ENCODE measurements at places on chromosomes 6 and 20.

- no peak for DNase-seq
Measured at GRCh38 chr6:107156617-107157016, 41.3 kb upstream of the BEND3 start.

GRCh38 chr6:32152769-32153563 lies 975 bp upstream of the PPT2 start:
- DNase-seq = no peak

GRCh38 chr6:68427630-68428029 lies 207.5 kb upstream of the ADGRB3 start:
- DNase-seq = no peak

DNA sequence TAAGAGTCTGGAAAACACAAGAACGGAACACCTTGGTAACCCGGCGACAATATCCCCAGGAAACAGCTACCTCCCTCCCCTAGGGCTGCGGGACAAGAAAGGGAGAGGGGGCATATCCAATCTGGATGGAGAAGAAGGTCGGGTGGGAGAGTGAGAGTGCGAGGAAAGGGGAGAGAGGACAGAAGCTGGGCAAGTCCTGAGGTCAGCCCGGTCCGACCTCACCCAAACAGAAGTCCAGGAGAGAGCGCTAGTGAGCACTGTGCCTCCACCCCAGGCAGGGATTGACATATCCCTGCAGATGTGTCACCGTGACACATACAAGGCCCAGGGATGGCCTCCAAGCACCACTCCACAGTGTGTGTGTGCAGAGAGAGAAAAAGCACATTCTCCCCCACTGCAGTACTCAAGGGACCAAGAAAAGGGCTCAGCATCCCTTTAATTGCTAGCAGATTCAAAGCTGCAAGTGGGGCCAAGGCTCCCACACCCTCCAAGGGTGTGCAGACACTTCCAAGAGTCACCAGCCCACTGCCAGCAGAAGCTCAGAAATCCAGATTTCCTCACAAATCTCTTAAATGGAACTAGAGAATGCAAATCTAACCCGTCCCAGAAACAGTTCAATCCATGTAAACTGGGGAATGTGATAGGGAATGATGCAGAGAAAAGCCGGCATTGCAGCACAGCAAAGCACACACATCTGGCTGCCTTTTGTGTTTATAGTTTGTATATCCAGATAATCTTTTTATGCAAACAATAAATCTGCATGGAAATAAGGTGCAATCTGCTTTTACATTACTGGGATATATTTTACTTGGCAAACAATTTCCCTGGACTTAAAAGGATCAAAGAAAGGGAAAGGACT lies 3.1 kb downstream of the PXDC1 start:
- peak; percentile 12 for DNase-seq

- DNase-seq = no peak
Measured at GRCh38 chr6:35980991-35981645, 43.3 kb downstream of the SLC26A8 start.

GRCh38 chr6:1747003-1747402 lies 137.3 kb downstream of the FOXC1 start:
- DNase-seq = no peak

DNA sequence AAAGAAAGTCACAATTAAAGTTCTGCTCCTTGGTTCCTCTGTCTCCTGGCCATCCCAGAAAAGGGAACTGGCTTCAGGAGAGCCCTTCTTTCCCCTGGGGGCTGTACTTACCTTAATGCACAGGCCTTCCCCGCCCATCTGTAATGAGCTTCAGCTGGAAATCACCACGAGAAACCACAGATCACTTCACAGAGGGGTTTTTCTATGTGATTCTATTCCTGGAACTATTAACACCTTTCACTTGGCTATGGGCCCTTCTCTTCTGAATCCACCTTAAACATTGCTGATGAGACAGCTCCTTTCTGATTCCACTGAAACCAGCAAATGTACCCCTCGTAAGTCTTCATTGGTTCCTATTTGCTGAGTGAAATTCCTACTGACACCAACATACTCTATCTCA lies 80.7 kb downstream of the FOXF2 start:
- DNase-seq = no peak

GRCh38 chr6:37980222-37980595 lies 160.7 kb downstream of the ZFAND3 start:
- DNase-seq = no peak

- DNase-seq = no peak
Measured at GRCh38 chr6:74609871-74610270, 596.0 kb downstream of the COL12A1 start.

DNA sequence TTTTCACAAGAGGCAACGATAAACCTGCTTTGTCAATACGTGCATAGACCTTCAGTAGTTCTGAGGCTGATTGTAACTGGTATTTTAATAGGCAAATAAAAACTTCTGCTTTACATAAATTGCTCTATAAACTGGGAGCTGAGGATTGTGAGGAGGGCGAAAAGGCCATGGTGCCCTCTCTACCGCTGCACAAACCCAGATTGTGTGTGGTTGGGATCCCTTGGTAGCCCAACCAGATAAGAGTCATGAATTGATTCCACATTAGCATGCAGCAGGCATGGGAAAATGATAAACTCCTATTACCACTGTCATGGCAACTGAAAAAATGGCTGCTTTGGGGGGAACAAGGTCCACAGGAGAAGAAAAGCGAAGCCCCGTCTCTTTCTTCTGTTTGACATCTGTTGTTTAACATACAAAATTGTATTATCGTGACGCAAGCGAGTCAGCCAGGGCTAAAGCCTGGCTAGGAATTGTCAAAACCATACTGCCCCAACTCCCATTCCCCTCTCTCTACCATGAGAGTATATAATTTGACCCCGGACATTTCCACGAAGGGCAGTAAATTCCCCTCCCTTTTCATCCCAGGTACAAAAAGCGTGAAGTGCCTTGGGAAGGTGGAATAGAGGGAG lies 157.8 kb upstream of the SALL4 start:
- no peak for DNase-seq

DNA sequence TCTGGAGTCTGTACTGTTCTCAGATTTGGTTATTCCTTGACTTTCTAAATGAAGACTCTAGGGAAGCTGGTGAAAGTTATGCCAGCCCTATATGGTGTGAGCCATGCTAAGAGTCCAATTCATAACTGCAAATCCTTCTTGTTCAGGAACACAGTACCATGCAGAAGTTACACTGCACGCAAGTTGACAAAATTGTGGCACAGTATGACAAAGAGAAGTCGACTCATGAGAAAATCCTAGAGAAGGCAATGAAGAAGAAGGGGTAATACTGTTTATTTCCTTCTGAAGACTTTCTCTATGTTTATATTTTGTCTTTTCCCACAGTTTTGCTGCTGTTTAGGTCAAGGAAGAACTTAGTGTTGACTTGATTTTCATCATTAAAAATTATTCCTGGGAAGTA lies 61.2 kb upstream of the LAMP5 start:
- no peak for DNase-seq

DNA sequence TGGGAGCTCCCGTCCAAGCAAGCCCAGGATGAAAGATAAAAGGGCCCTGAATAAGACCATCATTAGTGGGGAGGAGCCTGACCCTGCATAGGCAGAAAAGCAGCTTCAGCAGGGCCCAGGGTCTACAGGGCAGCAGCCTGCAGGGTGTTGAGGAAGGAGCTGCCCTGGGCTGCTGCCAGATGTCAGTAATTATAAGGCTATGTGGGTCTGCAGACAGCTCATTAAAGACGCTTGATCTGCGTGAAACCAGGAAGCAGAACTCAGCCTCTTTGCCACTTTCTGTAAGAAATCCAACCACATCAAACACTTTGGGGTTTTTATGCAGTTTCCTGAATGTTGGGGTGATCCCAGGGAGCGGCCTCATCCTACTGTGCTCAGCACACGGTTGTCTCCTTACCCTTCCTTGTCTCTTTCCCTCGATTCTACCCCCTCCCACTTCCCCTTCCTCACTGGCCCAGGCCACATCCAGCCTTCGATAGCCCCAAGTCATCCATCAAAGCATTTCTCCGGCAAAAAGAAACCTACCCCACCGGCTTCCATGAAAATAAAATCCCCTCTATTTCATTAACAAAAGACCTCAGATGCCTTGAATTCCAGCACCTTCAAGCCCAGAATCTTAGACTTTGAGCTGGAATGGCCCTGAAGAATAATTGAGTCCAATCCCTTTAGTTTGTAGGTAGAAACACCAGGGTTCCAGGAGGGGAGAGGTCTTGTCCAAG lies 1.0 kb upstream of the TGM6 start:
- no peak for DNase-seq

GRCh38 chr6:92840246-92840930 lies 579.0 kb downstream of the EPHA7 start:
- DNase-seq = no peak

- no peak for DNase-seq
Measured at GRCh38 chr20:1881240-1881835, 13.9 kb upstream of the SIRPA start.

DNA sequence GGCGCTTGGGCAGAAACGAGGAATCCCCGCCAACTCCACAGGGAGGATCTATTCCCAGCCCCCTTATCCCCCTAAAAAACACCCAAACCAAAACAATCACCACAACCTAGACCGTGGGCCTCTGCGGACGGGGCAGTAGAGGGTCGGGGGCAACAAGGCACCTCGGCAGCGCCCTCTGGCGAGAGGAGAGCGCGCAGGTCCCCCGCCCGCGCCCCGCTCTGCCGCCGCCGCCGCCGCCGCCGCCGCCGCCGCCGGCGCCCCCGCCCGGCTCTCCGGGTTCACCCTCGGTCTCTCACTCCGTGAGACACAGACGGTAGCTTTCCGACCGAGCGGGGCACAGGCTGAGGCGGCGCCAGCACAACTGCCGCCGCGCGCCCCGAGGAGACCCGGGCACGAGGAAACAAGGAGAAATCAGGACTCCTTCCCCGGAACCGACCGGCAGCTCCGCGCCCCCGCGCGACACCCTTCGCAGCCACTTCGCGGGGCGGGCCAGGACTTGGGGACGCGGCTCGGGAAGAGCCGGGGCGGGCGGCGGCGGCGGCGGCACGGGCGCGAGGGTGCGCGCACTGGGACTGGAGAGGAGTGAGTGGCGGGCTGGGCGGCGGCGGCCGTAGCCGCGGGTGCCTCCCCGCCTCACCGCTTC lies at the start of gene SLC35F1:
TSS of gene SLC35F1 (plus strand) at position 307 of the 643 bp plus-strand sequence.
- DNase-seq = no peak

GRCh38 chr6:128303870-128304269 lies 216.5 kb downstream of the PTPRK start:
- no peak for DNase-seq

DNA sequence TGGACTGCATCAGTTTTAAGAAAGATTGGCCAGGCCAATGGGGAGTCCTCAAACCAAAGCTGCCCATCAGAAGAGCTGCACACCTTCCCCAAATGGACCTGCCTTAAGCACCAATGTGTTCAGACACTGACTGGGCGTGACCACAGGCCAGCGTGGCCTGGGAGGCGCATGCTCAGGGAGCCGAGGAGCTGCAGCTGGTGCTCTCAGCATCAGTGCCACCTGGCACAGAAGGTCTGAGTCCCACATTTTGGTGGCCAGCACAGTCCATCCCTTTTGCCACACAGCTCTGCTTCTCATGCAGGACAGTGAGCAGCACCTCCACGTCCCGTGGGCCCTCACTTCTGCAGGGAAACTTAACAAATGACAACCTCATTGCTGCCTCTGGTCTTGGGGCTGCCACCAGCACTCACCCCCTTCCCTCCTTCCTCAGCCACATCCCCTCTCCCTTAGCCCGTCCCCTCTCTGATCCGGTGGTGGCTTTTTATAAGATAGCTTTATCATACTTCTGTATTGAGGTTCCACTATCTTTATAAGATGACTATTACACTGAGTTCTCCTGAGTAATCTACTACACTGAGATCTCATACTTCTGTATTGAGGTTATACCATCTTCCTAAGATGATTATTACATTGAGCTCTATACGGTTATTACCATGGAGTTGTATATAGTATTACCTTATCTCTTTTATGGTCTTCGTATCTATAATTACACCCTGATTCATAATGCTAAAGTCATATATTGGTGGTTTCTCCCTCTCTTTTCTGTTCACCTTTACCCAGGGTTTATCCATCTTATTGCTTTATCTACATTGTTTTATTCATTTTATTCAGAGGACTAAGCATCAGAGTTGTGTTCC lies 109.1 kb downstream of the TOX2 start:
- DNase-seq = no peak

DNA sequence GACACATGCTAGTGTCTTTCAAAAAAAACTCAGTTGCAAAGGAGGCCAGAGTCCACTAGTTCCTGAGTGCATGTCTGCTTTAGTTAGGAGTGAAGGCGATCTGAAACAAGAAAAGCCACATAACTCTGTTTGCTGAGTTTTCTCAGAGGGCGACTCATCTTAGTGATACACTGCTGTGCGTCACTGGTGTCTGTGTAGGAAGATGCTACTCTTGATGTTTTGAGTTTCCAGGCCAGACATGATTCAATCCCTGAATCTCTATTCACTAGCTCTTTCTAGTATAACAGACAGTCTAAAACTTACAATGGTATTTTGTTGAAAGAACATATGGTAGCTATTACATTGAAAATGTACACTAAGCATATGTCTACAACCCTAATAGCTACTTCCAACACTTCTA lies 60.9 kb downstream of the GFRAL start:
- no peak for DNase-seq

GRCh38 chr6:138526822-138527235 lies 27.5 kb upstream of the NHSL1 start:
- DNase-seq = no peak

DNA sequence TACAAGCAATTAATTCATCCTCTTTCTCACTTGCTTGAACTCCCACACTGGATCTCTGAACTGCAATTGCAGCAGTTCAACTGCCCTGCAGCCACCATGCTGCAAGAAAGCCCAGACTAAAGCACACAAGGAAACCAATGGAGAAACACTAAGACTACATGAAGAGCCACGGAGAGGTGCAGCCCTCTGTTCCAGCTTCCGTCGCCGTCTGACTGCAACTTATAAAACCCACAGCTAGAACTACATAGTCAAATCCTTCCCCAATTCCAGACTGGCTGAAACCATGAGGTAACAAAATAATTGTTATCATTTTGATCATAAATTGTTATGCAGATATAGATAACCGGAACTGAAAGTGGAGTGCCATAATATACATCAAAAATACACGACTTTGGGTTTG lies 21.1 kb upstream of the THEMIS start:
- DNase-seq = no peak

DNA sequence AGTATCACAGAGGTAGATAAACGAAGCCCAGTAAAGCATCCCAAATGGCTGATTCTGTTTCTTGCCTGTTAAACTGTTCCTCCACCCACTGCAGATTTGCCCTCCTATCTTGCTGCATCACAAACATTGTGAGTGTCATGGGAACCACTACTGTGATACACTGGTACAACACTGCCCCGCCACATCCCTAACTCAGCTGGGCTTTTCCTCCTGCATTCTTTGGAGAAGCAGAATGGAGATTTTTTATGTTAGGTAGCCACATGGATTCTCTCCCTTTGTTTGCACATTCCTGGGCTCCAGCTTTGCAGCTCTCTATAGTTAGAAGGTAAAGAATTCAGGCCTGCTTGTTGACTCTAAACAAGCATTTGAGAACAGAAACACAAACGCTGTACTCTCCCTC lies 234.1 kb downstream of the TMEM242 start:
- DNase-seq = no peak

GRCh38 chr20:50191065-50191543 lies 474 bp downstream of the CEBPB start:
- DNase-seq = peak; percentile 34

DNA sequence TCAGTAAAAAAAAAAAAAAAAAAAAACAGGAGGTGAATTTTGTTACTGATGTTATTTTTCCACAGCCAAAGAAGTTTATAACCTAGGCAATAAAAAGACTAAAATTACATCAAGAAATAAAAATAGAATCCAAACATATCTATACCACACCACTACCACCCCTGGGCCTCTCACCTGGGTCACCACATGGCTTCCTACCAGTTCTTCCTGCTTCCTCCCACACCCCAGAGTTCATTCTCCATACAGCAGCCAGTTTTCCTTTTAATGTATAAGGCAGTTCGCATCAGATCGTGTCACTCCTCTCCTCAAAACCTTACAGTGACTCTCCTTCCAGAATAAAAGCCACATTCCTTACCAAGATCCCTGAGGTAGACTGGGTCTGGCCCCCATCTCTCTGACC lies 23.9 kb downstream of the ROS1 start:
- no peak for DNase-seq

Data from stimulated activated CD8-positive, alpha-beta memory T cell treated with anti-CD3 and anti-CD28 coated beads, Interleukin-7, amount 100 ng/mL, for 48 hours (primary cell).